ENCODE measurements at places on chromosomes 12 and 14.
A peak's percentile ranks its signal among the peaks of the same experiment; 100 is the strongest.

GRCh38 chr12:66753810-66754209, 74.9 kb upstream of the GRIP1 start:
- no peak for DNase-seq

- no peak for DNase-seq
These were observed 106.3 kb downstream of the ST8SIA1 start for GRCh38 chr12:22228022-22228875.

DNA sequence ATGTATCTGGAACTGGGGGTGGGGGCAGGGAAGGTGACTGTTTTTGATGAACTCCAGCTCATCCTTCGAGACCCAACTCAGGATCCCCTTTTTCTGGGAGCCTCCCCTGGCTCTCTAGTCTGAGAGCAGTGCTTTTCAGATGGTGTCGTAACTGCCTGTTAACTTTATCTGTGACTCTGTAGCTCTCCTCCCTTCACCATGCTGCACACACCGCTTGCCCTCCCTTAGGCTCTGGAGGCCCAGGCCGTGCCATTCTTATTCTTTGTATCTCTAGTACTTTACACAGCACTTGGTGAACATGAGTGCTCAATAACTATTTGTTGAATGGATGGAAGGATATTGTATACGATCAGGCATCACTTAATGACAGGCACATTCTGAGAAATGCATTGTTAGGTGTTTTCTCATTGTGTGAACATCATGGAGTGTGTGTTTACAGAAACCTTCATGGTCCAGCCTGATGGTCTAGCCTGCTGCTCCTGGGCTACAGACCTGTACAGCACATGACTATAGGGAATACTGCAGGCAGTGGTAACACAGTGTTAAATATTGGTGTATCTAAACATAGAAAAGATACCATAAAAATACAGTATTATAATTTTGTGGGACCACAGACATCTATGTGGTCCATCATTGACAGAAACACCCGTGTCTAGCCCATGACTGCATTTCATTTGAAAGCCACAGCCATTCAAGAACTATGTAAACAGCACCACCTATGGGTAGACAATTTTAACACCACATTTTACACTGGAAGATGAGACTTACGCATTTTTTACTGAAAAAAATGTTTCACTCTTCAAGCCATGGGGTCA, 91.8 kb downstream of the EML1 start:
- DNase-seq = peak; percentile 60

- DNase-seq = no peak
These were observed 9.7 kb upstream of the TBPL2 start for GRCh38 chr14:55450124-55450523.

DNA sequence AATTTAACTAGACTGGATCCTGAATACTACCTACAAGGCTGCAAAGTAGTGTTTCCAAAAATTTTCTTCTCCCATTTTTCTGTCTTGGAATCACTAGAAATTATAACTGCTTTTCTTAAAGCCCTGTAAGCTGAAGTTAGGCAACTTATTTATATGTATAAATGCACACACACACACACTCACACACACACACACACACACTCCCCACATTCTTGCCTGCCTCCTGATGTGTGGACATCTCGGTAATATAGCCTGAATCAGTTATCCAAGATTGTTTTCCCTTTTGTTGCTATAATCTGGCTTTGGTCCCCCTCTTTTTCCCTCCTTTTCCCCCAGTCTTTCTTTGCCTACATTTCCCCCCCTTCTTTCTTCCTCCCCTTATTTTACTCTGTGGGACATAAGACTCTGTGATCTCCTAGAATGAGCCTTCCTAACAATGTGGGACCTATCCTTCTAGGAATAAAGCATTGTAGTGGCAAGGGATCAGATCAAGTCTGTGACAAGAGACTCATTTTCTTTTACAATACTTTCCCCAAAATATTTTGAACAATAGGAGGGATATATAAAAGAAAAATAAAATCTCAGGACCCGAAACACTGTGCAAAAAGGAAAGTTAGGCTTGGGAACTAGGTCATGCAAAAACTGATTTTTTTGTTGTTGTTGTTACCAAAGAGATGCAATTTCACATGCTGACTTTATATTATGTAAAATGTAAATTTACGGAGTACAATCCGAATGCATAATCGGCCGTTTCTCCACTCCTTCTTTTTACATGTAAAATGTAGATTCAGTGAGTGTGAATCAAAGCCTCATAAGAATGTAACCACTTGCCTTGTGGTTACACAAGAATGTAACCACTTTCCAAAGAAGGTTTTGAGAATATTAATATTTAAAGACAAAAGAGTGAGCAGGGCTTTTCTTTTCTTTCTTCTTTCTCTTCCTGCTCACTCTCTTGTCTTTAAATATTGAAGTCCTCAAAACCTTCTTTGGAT, 26.3 kb upstream of the CD69 start:
- no peak for DNase-seq

DNA sequence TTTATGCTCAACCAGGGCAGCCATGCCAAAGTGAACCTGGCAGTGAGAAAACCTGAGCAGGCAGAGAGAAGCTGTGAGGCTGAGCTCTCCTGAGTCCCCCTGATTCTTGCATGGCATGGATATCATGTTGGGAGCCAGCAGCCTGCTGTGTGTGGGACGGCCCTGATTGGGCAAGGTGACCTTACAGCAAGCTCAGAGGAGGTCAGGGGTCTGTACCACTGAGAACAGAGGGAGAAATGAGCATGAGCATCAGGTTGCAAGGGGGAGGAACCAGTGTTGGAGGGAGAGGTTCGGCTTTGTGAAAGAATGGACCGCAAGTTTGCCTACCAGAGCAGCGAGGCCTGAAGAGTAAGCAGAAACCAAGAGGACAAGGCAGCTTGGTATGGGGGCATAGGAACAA, 59.1 kb upstream of the PTGR2 start:
- DNase-seq = no peak

GRCh38 chr12:118357257-118358007, 15.3 kb downstream of the TAOK3 start:
- peak; percentile 81 for DNase-seq

DNA sequence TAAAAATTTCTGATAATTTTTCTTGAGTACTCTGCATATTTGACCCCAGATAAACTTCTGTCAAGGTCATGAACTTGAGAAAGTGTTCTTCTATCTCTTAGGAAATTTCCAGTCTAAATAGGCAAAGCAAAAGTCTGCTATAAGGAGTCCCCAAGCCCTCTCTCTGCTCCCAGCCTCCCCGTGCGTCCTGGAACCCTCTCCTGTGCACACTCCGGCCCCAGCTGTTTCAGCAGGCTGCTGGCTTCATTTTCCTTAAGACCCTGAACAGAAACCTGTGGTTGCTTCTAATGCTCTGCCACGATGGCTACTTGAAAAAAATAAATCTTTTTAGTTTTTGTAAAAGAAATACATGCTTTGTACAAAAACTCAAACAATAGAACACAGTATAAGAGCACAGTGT, 14.7 kb downstream of the KRT2 start:
- DNase-seq = no peak

DNA sequence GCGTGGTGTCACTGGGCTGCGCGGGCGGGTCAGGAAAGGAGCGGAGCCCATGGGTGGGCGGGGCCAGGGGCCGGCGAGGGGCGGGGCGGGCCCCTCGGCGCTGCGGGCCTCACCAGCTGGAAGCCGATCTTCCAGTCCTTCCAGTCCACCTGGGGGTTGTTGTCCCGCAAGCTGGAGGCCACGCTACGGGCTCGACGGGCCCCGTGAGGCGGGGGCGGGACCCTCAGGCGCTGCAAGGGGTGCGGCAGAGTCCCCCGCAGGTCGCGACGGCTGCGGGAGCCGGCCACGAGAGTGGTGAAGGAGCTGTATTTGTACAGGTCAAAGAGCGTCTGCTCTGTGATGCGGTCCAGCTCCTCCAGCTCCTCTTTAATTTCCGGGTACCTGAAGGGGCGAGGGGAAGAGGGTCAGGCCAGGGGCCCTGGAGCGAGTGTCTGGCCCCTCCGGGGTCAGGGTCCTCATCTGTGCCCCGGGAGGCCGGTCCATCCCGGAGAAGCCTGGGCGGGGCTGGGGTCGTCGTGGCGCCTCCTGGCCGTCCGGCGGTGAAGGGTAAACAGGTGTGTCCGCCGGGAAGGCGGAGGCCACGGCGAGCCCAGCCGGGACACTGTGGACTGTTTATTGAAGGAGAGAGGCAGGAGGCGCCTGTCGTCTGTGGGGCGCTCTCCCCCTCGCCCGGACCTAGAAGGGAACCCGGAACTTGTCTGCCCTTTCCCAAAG, 11.9 kb downstream of the SCNN1A start:
- DNase-seq = no peak

DNA sequence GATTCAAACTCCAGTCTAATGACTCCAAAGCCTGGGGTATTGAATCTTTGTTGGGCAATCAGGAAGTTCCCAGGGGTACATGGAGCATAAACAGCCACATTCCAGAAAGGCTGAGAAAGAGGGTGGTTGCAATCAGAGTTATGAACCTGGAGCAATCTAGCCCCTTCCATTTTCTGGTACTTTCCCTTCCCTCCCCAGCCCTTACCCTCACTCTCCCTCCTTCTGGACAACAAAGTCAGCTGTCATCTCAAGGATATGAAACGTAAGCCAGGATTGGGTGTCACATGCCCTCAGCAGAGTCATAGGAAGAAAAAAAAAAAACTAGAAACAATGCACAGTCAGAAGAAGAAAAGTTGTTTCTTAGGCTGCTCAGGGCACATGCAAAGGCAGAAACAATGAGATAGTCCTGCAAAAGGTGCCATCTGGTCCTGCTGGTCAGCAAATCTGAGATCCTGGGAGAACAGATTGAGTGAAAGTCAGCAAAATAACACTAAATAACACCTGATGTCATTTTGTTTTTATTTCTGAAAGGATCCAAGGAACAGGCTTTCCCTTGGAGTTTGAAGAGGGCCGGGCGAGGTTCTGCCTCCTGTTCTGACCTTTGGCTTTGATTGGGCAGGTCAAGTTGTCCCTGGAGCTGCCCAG, 27.1 kb downstream of the TMEM229B start:
- no peak for DNase-seq

DNA sequence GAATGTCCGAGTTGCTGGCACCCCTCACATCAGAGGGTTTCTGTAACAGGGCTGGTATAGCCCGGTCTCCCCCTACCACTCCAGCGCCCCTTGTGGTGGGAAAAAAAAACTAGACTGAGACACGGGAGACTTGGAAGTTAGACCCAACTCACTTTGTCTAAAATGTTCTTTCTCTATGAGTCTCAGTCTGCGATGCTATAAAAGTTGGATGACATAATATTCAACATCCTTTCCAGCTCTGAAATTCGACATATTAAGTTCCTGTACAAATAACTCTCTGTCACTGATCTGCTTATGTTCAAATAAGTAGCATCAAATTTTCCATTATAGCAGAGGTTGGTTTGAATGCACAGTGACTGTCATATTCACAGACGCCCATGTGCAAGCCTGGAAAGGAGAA, 25.7 kb upstream of the TC2N start:
- DNase-seq = no peak

DNA sequence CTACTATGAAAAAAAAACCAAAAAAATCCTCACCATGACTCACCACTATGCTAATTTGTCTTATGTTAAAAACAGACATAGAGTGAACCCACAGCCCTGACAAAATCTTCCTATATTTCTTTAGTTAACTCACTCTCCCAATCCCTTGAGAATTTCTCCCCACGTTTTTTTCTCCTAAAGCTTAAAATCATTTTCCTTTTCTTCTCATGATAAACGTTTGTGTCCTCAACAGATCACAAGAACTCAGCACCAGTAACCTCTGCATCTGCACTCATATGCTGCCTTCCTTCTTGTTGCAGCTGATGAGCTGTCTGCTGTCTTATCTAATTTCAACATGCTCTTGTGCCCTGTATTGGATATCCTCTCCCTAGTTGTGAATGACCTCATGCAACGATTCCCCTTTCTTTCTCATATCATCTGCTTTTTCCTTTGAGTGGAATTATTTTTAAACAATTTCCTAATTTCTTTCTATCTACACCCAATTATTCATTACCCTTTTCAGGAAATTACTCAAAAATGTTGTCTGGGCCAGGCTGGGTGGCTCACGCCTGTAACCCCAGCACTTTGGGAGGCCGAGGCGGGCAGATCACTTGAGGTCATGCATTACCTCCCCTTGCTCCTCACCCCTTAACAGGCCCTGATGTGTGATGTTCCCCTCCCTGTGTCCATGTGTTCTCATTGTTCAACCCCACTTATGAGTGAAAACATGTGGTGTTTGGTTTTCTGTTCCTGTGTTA, 427.5 kb upstream of the MGAT4C start:
- no peak for DNase-seq

DNA sequence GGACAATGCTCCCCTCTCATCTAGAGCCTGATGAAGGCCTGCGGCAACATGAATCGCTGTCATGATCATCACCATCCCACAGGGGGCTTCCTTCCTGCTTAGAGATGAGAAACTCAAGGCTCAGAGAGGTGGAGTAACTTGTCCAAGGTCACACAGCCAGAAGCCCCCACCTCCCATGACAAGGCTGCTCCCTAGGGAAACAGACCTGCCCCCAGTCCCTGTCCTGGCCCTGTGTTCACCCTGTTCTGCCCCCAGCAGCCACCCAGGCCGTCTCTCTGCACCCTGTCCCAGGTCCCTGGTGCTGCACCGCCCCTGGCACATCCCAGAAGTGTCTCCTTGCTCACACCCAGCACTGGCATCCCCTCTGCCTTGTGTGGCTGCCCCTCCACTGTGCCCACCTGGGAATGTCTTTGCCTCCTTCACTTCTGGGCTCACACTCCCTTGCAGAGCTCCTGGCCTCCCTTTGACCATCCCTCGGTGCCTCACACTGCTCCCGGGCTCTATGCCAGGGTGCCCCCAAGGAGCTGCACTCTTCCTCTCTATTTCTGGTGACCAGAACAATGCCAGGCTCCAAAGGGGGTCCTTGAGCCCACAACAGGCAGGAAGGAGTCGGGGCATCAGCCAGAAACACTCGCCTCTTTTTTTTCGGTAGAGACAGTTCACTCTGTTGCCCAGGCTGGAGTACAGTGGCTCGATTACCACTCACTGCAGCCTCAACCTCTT, 70.5 kb downstream of the BCL11B start:
- DNase-seq = no peak

DNA sequence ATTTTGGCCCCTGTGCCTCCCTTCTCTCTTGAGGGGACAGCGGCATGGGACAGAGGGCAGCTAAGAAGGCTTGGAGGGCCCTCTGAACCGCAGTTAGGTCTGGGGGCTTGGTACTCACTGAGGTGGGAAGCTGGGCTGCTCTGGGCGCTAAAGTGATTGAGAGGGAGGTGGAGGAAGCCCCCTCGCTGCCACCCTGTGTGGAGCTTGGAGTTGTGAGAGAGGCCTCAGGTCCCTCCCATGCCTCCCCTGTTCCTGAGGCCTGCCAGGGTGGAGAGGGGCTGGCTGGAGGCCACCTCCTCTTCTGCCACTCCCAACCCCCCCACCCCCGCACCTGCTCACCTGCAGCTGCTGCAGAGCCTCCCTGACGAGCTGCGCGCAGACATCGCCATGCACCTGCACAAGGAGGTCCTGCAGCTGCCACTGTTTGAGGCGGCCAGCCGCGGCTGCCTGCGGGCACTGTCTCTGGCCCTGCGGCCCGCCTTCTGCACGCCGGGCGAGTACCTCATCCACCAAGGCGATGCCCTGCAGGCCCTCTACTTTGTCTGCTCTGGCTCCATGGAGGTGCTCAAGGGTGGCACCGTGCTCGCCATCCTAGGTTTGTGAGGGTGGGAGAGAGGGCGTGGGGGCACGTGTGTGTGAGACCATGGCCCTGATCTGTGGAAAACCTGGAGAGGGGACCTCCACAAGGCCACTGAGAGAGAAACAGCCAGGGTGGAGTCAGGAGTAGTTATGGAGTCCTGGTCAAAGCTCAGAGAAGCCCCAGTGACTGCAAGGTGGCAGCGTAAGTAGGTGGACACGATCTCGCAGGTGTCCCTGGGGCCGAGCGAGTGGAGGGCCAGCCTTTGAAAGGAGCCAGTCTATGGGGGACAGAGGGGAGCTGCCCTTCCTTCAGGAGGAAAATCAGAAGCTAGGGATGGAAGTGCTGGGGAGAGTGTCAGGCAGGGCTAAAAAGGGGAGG, 11.2 kb downstream of the KCNH3 start:
- DNase-seq = no peak

All from Jurkat, Clone E6-1 (cell line).